ENCODE measurements at places on chromosomes 12 and 14.

DNA sequence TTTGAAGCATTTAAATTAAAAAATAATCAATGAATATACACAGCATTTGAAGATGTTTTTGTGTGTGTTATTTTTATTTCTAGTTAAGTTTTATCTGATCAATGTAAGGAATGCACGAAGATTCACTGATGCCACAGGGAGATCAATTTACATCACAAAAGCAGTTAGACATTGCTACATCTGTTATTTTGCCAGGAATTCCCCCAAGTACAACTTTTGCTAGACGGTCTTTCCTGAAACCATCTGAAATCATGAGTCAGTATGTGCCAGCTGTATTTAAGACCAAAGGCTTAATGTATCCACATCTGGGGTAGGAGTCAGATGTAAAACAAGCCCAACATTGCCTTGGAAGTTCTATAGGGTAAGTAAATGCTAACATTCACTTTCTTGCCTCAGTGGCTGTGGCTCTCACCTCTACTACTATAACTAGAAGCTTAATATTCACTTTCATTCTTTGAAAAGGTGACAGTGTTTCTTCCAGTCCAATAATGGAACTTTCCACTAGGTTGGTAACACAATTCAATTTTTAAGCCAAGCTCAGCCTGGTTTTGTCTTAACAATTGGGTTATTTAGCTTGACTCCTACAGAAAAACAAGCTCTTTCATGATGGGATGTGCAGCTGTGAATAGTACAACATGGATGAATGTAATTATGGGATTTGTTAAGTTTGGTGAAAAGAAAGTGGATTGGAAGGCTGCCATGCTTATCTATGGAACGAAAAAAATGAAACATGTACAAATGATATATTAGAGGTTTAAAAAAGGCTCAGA lies 385.4 kb upstream of the TMEM132C start:
- DNase-seq, result no peak

GRCh38 chr12:53750812-53751335 lies 905 bp downstream of the CISTR start:
- no peak for DNase-seq

- no peak for DNase-seq
Measured at GRCh38 chr14:22994762-22995275, 12.5 kb upstream of the AJUBA start.

DNA sequence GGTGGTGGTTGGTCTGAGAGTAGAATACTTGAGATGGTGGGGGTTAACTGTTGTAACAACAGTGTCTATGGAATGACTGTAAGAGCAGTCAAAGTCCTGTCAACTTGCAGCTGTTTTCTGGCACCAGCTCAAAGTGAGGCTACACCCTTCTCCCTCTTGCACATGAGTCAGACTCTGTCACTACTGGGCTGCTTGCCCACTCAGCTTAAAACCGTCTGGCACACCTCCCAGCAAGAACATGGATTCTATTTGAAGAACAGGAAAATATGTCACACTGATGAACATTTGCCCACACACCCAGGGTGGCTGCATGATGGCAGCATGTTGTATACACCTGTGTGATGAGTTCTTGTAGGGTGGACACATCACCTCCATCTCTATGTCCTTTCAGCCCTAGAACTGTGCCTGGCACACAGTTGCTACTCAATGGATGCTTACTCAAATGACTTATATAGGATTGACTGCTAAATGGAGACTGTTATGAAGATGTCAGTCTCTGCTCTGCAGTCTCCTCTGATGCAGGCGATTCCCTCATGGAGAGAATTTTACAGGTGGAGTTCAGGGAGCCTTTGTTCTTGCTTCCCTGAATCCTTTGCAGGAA lies 19.3 kb upstream of the SERPINA6 start:
- peak; percentile 21 for DNase-seq

- DNase-seq, result no peak
Measured at GRCh38 chr12:78060186-78060585, 229.5 kb downstream of the NAV3 start.

DNA sequence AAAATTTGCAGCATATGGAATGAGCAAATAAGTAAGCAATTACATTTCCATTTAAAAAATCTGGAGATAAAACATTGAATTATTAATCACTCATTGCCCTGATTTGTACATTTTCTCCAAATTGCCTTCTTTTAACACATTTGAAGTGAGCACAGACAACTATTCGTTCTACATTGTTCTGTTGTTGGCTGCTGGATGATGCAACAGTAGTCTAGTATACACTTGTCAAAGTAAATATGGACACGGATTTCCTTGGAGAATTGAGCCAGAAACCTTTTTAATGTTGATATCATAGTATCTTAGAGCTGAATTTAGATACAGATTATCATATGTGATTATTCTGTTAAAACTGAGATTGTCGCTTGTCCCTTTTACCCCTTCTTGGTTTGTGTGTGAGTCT lies 188.2 kb downstream of the FUT8 start:
- no peak for DNase-seq

- DNase-seq, result no peak
Measured at GRCh38 chr12:12872139-12872933, 19.0 kb upstream of the GPRC5A start.

GRCh38 chr12:113301811-113302210 lies 33.1 kb downstream of the SLC8B1 start:
- no peak for DNase-seq

DNA sequence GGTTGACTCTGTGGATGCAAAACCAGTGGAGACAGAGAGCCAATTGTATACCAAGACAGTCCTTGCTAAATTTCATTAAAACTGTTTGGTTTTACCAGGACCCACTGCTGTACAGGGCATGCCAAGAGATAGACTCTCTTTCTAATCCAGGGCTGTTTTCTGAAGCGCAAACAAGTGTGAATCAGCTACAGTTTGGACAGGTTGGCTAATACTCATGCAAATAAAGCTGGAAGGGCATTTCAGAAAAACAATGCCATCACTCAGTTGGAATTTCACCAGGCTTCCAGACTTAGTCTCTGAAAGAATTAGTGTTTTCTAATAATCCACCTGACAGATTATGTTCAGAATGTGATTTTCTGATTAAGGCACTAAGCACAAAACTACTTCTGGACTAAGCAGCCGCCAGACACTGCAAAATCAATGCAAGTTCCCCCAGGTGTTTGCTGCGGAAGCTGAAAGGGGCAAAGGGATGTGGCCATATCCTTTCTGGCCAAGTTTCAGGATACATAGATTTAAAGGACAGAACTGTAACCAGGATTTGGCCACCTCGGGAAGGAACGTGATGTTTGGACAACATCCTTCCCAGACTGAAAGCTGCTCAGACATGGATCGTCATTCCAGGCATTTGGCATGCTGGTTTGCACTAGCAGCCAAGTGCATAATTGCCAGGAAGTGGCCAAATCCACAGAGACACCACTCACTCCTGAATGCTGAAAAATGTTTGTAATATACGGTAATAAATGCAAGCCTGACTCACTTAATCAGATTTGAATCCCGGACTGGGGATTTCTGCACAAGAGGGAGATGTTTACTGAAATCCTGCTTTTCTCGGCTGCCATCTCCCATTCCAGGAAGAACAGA lies 32.0 kb upstream of the CDKN3 start:
- no peak for DNase-seq

DNA sequence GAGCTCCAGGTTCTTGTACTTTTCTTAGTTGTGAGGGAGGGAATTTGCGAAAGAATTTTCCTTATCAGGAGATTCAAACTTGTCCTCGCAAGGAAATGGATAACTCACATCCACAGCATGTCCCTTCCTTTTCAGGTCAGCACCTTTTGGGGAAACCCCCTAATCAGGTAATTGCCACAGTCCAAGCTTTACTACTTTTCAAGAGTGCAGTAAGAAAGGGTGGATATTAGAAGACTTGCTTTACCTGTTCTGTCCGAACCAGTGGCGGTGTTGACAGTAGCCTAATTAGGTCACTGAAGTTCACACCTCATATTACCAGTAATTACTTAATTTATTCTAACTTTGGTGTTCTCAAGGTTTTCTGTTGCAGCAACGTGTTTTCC lies 6.7 kb upstream of the C12orf50 start:
- DNase-seq, result no peak

- DNase-seq, result no peak
Measured at GRCh38 chr14:104139460-104140212, 1.2 kb downstream of the KIF26A start.

DNA sequence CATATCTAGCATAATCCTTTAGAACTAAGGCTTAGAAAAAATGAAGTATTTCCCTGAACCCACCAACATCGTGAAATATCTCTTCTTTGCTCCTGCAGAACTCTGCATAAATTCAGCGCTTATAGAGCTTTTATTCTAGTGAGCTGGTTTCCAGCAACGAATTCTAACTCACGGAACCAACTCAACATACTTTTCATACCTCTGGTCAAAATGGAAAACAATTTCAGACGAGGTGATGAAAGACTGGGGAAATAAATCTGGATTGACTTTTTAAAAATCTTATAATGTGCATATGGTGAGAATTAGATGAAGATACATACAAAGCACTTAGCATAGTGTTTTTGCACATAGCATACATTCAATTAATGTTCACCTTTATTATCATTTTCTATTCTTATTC lies 62.6 kb upstream of the BBS10 start:
- no peak for DNase-seq

DNA sequence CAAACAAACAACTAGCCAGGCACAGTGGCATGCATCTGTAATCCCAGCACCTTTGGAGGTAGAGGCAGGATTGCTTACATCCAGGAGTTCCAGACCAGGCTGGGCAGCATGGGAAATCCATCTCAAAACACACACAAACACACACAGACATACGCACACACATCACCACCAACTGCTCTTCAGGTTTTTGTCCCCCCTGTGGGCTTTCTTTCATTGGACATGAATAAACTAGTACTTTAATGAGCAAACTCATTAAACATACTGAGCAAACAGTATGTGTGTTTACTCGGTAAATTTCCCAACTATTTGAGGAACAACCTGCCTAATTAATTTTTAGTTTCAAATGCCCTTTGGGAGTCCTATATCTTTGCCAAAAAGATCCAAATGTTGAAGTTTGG lies 10.1 kb upstream of the RASSF3 start:
- DNase-seq, result no peak

DNA sequence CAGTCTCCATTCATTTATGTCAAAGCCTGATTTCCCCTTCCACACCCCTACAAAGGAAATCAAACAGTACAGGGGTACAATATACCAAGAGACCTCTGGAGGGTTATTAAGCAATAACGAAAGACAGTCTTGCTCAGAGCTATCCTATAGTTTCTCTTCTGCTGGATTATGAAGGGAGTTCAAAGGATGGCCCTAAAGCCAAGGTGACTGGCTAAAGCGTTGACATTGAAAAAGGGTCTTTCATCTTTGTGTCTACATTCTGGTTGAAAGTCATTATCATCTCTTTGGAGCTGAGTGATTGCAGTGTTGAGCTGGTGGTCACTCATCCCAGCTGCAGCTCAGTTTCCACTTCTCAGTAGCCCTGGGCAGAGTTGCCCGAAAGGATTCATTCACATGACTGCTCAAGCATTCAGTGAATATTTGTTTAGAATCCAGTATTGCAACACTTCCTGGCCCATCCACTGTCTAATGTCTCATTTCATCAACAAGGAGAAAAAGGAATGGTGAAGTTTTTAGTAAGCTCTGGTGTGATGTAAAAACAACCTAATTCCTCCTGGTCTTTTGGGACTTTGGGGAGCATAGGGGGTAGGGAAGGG lies 19.2 kb upstream of the TBX5 start:
- no peak for DNase-seq

DNA sequence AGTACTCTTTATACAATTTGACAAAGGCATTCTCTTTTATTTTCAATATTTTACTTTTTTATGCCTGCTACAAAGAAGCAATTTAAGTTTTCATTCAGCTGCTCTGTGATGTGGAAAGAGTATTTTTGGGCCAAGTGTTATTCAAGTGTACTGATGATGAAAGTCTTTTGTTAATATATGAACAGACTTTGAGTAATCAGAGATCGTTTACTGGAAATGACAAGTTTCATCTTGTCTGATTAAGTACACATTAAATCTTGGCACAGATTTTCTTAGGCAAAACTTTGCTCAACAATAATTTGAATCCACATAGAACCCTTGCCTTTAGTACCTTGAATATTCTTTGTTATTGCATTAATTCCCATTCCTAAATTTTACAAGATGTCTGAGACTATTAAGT lies 13.3 kb upstream of the PZP start:
- DNase-seq, result no peak

DNA sequence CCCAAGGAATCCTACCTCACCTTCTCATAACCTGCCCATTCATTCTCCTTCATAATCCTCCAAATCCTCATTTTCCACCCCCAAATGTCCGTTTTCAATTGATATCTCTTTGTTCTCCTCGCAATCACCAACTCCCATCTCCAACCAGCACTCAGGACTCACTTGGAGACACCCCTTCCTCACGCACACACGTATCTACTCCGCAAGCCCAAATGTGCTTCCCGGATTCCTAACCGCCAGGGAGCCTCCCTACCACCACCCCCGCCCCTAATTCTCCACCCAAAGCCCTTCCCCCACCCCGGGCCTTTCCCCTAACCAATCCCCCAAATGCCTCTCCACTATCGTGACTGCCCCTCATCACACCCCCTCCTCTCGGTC lies 304 bp downstream of the KCTD10 start:
- DNase-seq, result no peak

GRCh38 chr12:88665071-88665470 lies 84.8 kb upstream of the KITLG start:
- DNase-seq, result no peak

DNA sequence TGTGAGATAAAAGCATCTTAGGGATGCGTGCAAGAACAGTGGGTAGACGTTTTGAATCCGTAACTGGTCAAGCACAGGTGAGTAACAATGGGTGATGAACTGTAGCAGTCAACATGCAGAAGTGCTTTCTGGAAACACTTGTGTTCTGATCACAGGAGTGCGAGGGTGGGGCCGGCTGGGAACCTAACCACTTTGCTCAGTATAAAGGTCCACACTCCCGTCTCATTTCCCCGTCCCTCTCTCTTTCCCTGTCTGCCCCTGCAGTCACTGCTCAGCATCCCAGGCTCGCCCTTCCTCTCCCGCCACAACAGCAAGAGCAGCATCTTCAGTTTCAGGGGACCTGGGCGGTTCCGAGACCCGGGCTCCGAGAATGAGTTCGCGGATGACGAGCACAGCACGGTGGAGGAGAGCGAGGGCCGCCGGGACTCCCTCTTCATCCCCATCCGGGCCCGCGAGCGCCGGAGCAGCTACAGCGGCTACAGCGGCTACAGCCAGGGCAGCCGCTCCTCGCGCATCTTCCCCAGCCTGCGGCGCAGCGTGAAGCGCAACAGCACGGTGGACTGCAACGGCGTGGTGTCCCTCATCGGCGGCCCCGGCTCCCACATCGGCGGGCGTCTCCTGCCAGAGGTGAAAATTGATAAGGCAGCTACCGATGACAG lies 127.1 kb downstream of the FIGNL2 start:
- DNase-seq, result peak; percentile 46

DNA sequence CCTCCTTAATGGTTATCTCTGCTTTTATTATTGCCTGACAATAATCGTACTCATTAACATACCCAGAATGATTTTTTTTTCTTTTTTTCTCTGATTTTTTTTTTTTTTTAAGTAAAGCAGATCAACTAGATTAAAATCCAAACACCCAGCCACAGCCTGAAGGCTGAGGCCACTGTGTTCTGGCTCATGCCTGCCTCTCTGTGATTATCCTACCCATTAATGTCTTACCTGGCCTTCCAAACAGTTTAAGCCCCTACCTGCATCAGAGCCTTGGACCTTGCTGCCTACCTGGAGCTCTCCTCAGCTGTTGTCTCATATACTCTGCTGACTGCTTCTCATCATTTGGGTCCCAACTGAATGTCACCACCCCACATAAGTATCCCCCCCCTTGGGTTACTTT lies 6.8 kb upstream of the TMED10 start:
- no peak for DNase-seq

- no peak for DNase-seq
Measured at GRCh38 chr12:89454080-89454848, 70.3 kb downstream of the GALNT4 start.

Data from activated T-cell treated with anti-CD3 and anti-CD28 coated beads for 48 hours (primary cell).